ENCODE measurements at places on chromosomes 3 and 15. TPM values are rescaled to one million over a fixed set of nuclear protein-coding genes. Genes with fewer than 3 reads are reported as not detected.

Gene CAND2
- 1.7 TPM for total RNA-seq

Gene GABRG3
- not detected for total RNA-seq

Gene PLS1
- total RNA-seq: 1.2 TPM

Gene MAP4
- total RNA-seq: 303 TPM

Gene FBXW12
- not detected for total RNA-seq

Gene DUOXA2
- total RNA-seq: not detected

Gene RBP2
- 5.3 TPM for total RNA-seq

Gene OR5H14
- not detected for total RNA-seq

Gene RAB43
- total RNA-seq: 33.0 TPM

Gene LNP1
- 1.3 TPM for total RNA-seq

Gene THSD4
- 5.1 TPM for total RNA-seq

Gene ZNF80
- total RNA-seq: not detected

Gene PXYLP1
- total RNA-seq: 7.1 TPM

Gene RAD51
- total RNA-seq: 0.32 TPM

Gene COL7A1
- 0.84 TPM for total RNA-seq

Gene BMF
- 4.0 TPM for total RNA-seq

Gene MEGF11
- not detected for total RNA-seq

Gene ROBO1
- total RNA-seq: 7.1 TPM

Gene ALS2CL
- 8.4 TPM for total RNA-seq

Gene NT5DC2
- 38.5 TPM for total RNA-seq

Gene EPHB3
- total RNA-seq: 1.6 TPM

Gene CNOT10
- 26.0 TPM for total RNA-seq

Gene CEMIP
- 5.9 TPM for total RNA-seq

Gene SLC7A14
- total RNA-seq: not detected

Gene IQCH
- 0.45 TPM for total RNA-seq

Gene UBE2E2
- total RNA-seq: 64.6 TPM

Gene CA12
- total RNA-seq: 3.1 TPM

Gene TM4SF18
- 12.3 TPM for total RNA-seq

Gene PTPN23
- total RNA-seq: 40.3 TPM

Gene MME
- 138 TPM for total RNA-seq
